ENCODE measurements at places on chromosomes 5 and 9. TPM values are rescaled to one million over a fixed set of nuclear protein-coding genes. Genes with fewer than 3 reads are reported as not detected.

GRCh38 chr9:134634667-134635230 is 6.9 kb upstream of the COL5A1 start:
- DNase-seq, result no peak
- H3K27ac ChIP-seq, result no peak overlapping the region

DNA sequence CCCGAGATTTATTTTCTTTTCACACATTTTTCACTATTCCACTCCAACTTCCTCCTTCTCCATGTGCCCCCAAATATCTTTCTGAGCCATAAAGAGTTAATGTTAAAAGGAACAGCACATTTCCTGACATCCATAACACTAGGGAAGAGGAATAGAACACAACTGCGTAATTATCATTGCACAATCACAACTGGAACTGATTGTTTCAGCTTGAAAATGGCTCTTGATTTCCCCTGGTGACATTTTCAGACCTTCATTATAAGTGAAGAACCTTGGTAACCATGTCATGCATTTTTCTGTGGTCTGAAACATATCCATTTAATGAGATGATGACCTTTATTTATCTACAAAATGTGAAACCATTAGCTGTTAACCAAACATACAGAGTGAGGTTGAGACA is 82.4 kb downstream of the PCSK1 start:
- H3K27me3 ChIP-seq, result peaks cover 17% of the 10 kb centered on the region
- no peaks in the 10 kb centered on the region for H3K36me3 ChIP-seq
- no peak for DNase-seq
- no peak overlapping the region for H3K27ac ChIP-seq

- no peak for DNase-seq
- H3K27ac ChIP-seq, result no peak overlapping the region
- no peaks in the 10 kb centered on the region for H3K36me3 ChIP-seq
Measured at GRCh38 chr5:151923866-151924476, 680 bp downstream of the GLRA1 start.

GRCh38 chr5:135578685-135579341 is at the start of gene CXCL14:
CXCL14 (minus strand) TSS chr5:135578991; CDS start chr5:135578778, 213 bp downstream.
- no peaks in the 10 kb centered on the region for H3K36me3 ChIP-seq
- peaks cover 52% of the 10 kb centered on the region for H3K27me3 ChIP-seq
- no peaks in the 10 kb centered on the region for H3K4me1 ChIP-seq
- H3K27ac ChIP-seq, result no peak within 1 kb of the TSS

GRCh38 chr9:4012441-4012840 is 287.4 kb downstream of the GLIS3 start:
- no peak overlapping the region for H3K27ac ChIP-seq
- H3K4me1 ChIP-seq, result no peaks in the 10 kb centered on the region
- DNase-seq, result no peak
- H3K4me3 ChIP-seq, result no peak overlapping the region

The RMI1 gene
- 19.0 TPM for total RNA-seq

DNA sequence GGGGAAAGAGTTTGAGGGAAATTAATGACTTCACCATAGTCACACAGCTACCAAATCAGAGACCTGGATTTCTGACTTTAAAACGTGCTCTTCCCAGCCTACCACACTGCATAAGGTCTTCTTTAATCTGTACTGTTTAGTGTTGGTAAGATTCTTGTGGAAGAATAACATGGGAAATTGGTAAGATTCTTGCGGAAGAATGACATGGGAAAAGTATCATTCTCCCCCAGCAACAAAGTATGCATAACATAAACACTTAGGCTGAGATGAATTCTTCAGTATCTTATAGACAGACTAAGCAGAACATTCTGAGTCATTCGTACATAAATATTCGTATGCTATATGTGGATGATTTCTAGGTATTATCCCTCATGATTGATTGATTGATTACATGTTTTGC is 170.4 kb downstream of the FOCAD start:
- no peak overlapping the region for H3K4me3 ChIP-seq
- H3K27me3 ChIP-seq, result no peaks in the 10 kb centered on the region
- H3K27ac ChIP-seq, result no peak overlapping the region
- no peaks in the 10 kb centered on the region for H3K4me1 ChIP-seq

The SPATA31A3 gene
- total RNA-seq, result not detected

The POU5F2 gene
- total RNA-seq, result 1.4 TPM

The PLAC8L1 gene
- total RNA-seq, result not detected

- no peak overlapping the region for H3K27ac ChIP-seq
- H3K4me3 ChIP-seq, result no peak overlapping the region
- peaks cover 2% of the 10 kb centered on the region for H3K36me3 ChIP-seq
Measured at GRCh38 chr9:136494012-136494411, 11.2 kb upstream of the SEC16A start.

The FAM169A gene
- total RNA-seq, result 10.2 TPM

DNA sequence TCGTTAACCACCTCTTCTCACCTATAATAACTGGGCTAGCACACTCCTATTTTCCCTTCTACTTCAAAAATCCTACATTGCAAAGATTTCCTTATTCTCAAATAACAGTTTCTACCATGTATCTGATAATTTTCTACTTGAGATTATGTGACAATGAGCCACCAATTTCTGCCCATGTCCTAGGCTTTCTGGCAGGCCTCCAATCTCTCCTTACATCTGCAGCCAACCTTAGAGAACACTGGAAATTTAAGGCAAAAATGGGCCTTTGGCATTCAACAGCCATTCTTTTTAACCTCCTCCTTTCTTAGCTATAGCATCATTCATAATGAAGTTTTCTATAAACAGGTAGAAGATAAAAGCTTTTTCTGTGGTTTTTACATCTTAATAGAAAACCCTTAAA is 225.1 kb downstream of the ARRDC3 start:
- DNase-seq, result no peak
- H3K27ac ChIP-seq, result peak overlapping the region; percentile 39
- H3K27me3 ChIP-seq, result peaks cover 1% of the 10 kb centered on the region
- H3K4me1 ChIP-seq, result peaks cover 30% of the 10 kb centered on the region

GRCh38 chr5:108814551-108814950 is 66.9 kb downstream of the FER start:
- no peak for DNase-seq
- peaks cover 2% of the 10 kb centered on the region for H3K4me1 ChIP-seq
- no peaks in the 10 kb centered on the region for H3K36me3 ChIP-seq
- H3K27ac ChIP-seq, result no peak overlapping the region

The ECSCR gene
- not detected for total RNA-seq

DNA sequence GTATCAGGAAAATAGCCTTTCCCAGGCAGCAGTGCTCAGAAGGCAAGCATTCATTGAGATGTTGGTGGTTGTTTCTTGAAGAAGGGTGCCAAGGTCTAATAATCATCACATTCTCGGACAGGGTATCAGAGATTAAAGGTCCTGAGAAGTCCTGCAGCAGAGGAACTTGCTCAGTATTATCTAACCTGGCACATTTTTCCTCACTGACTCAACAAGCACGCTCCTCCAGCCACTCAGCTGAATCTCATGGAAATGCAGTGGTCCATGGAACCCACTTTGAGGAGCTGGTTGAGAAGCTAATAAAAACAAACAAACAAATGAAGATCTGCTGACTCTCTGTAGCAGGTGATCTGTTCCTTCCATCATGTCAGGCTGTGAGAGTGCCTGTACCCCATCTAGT is 35.3 kb upstream of the ICE1 start:
- no peak overlapping the region for H3K4me3 ChIP-seq
- H3K36me3 ChIP-seq, result no peaks in the 10 kb centered on the region
- DNase-seq, result no peak
- no peaks in the 10 kb centered on the region for H3K27me3 ChIP-seq
- H3K4me1 ChIP-seq, result no peaks in the 10 kb centered on the region

The PBX3 gene
- total RNA-seq, result 28.0 TPM

GRCh38 chr9:121782514-121783110 is 131.2 kb downstream of the DAB2IP start:
- no peaks in the 10 kb centered on the region for H3K36me3 ChIP-seq
- no peak overlapping the region for H3K27ac ChIP-seq
- DNase-seq, result peak; percentile 31
- peaks cover 12% of the 10 kb centered on the region for H3K27me3 ChIP-seq

The ITGA2 gene
- 2.5 TPM for total RNA-seq

- no peak for DNase-seq
- H3K27ac ChIP-seq, result no peak overlapping the region
- peaks cover 41% of the 10 kb centered on the region for H3K36me3 ChIP-seq
- H3K27me3 ChIP-seq, result no peaks in the 10 kb centered on the region
Measured at GRCh38 chr5:122790354-122791103, 15.6 kb downstream of the SNX2 start.

Data from activated naive CD8-positive, alpha-beta T cell treated with anti-CD3 and anti-CD28 coated beads, Interleukin-2, amount 10 ng/mL, durations not matched to agents 7 days and 5 days (primary cell).